Activated T-helper 9 cell treated with anti-CD3 and anti-CD28 coated beads, Interleukin-2, amount 50 U/mL, for 16 hours (primary cell): ENCODE measurements at places on chromosomes 1 and 21.

- DNase-seq, result no peak
Observed at GRCh38 chr1:32180186-32181060, 948 bp downstream of the TXLNA start.

- no peak for DNase-seq
Observed at GRCh38 chr1:2777424-2778219, 23.9 kb downstream of the TTC34 start.

GRCh38 chr1:22026924-22027289 is 25.4 kb downstream of the CELA3A start:
- no peak for DNase-seq

DNA sequence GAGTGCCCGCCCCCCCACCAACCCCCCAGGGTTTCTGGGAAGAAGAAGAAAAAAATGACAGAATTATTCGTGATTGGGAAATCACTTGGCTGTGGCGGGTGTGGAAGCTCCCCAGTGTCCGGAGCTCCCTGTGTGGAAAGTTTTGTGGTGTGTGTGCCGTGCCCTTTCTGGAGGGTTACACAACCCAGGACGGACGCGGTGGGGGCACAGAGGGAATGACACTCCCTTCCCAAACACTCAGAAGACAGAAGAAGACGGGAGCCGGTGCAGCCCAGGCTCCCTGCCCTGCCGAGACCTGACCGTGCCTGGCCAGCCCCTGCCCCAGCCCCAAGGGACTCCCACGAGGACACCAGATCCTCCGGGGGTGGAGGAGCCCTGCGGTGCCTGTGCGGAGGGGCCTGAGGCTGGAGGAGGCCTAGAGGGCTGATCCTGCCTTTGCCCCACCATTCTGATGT is 33.0 kb upstream of the ADARB1 start:
- DNase-seq, result no peak

DNA sequence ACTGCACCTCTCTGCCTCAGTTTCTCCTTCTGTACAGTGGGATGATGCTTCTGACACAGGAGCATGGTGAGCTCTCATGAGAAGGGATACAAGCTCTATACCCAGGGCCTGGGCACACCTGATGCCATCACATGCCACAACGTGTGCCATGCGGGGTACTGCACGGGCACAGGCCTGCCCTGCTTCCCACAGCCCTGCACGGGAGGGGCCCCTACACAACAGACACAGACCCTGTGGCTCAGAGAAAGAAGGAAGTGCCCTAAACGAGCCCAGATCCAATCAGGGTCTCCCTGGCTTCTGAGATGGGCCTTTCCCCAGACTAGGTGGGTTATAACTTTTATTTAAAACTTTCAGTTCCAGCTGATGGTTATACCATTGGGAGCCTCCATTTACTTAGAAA is 24.6 kb downstream of the C2CD2 start:
- no peak for DNase-seq

GRCh38 chr1:154304664-154305337 is 16.1 kb upstream of the AQP10 start:
- no peak for DNase-seq

DNA sequence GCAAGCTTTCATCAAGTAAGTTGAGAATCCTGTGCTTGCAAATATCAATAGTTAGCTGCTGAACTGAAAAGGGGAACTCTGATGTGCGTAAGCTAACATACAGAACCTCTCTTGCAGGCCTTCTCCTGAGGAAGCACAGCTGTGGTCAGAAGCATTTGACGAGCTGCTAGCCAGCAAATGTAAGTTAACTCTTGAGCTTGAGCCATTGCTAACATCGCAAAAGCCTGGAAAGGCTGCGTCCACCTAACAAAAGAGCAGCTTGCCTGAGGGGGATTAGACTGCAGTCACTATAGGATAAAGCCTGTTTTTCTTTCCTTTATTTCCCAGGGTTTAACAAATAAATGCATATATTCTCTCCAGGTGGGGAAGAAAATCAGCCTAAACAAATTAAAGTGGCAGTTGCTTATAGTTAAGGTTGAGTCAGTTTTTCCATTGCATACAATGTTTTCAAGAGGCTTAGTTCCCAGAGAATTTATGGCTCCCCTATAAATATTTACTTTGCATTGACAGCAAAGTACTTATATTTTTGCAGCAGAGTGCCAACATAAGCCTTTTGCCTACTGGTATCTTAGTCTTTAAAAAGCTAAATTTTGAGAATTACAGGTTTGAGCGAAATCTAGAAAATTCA is 1.5 kb downstream of the RGS2 start:
- DNase-seq, result no peak

DNA sequence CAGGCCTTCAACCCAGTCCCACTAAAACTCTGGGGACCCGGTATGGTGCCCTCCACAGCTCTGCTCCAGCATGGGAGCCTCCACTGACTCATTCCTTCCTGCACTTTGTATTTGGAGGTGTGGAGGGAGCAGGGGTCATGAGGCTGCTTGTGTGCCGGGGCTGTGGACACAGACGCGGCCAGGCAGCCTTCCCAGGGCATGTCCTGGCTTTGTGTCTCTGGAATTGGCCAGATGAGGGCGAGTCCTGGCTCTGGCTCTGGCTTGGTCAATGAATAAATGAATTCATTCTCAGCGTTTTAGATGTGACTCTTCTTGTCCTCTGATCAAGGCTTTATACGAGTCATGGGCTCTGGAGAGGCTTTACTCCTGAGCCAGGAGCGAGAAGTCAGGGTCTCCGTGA is 19.1 kb downstream of the AJAP1 start:
- no peak for DNase-seq

DNA sequence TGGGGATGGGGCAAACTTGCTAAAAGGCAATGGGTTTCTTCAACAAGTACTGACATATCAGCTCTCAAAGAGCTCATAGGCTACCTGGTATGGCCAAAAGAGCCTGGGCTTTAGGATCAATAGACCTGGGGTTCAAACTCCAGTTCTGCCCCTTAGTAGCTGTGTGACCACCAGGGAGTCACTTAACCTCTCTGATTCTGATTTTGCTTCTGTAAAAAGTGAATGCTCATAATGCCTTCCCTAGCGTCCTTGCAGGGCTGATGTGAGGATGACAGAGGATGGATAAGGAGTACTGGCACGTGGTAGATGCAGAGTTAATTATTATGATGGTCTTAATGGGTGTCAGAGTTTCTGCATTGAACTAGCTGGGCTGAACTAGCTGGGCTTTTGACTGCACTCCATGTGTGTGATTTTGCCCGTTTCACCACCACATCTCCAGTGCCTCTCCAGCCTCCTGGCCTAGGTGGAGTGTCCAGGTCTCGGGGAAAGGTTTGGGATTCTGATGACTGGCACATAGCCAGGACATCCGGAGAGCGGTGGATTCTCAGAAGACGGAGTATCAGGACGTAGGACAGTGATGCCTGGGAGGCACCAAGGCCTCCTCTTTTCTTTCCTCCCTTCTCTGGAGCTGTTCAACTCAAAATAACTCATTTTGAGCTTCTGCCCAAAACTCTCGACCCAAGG is 15.2 kb downstream of the DISP3 start:
- DNase-seq, result no peak

- no peak for DNase-seq
Observed at GRCh38 chr21:44379515-44379848, 26.1 kb downstream of the TRPM2 start.

GRCh38 chr1:245770156-245770555 is 615.4 kb downstream of the KIF26B start:
- DNase-seq, result no peak

DNA sequence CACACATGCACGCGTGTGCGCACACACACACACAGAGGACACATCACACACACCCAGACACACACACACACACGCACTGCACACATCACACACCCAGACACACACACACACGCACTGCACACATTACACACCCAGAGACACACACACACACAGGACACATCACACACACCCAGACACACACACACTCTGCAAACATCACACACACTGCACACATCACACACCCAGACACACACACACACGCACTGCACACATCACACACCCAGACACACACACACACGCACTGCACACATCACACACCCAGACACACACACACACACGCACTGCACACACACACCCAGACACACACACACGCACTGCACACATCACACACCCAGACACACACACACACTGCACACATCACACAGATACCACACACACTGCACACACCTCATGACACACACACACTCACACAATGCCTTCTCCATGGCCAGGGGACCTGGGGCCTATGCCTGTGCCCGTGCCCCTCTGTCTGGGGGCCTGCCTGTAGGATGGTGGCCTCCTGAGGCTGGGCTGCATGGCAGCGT is 24.4 kb downstream of the CRYAA start:
- DNase-seq, result no peak

DNA sequence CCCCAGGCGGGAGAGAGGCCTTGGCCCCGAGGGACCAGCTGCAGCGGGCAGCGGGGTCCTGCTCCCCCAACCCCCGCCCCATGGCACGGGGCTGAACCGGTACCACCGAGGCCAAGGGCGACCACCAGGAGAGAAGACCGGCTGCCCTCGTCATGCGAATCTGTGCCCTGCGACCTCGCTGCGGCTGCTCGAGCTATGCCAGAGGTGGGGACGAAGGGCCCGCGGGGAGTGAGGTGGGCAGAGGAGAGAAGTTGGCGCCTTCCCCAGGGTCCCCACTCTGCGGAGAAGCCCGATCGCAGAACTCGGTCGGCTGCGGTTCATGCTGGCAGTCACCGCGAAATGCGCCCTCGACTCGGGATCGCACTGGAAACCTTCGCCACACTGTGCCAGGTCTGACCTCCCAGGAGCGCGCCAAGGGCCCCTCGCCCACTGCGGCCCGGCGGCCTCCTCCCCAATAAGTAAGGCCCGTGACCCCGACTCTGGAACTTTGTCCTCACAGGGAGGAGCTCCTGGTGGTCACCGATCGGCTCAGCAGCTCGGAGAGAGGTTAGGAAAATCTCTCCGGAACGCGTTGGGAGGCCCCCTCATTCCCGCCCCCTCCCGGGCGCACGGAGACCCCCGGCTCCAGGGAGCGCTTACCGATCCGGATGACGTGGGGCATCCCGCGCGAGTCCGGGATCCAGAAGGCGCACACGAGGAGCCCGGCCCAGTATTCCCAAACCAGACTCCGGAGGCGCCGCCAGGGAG is 787 bp downstream of the GRIK3 start:
- DNase-seq, result no peak

- DNase-seq, result no peak
Observed at GRCh38 chr1:23102289-23102688, 66.4 kb downstream of the LUZP1 start.

DNA sequence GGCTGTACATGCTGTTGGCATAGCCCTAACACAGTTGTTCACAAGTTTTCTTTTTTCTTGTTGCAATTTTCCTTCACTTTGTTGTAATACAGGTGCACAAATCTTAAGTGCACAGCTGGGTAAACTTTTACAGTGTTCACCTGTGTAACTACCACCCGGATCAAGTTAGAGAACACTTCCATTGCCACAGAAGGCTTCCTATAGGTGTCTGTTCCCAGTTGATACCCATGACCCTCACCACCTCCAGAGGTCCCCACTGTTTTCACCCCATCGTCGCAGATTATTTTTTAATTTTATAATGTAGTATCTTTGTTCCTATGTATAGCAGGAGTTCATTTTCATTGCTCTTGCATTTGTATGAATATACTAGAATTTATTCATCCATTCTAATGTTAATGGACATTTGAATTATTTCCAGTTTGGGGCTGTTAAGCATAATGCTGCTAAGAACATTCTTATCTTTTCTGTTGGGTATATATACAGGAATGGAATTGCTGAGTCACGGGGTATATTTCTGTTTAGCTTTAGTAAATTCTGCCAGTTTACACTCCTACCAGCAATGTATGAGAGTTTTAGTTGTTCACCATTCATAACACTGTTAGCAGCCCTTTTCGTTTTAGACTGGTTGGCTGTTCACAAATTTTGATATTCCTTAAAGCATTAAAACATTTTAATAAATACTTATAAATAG is 16.4 kb downstream of the SPRTN start:
- DNase-seq, result no peak

DNA sequence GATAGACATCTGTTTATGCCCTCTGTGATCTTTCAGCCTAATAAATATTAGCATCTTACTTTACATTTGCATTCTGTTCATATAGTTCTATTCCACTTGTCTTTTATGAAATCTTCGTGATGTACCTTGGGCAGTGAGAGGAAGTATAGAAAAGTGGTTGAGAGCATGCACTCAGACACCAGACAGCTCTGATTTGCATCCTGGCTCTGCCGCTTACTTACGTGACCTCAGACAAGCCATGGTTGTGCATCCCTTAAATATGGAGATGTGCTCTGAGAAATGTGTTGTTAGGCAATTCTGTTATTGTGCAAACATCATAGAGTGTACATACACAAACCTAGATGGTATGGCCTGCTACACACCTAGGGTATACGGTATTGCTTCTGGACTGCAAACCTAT is 22.9 kb downstream of the OVGP1 start:
- no peak for DNase-seq

- no peak for DNase-seq
Observed at GRCh38 chr1:39954324-39954869, 548 bp upstream of the MFSD2A start.

DNA sequence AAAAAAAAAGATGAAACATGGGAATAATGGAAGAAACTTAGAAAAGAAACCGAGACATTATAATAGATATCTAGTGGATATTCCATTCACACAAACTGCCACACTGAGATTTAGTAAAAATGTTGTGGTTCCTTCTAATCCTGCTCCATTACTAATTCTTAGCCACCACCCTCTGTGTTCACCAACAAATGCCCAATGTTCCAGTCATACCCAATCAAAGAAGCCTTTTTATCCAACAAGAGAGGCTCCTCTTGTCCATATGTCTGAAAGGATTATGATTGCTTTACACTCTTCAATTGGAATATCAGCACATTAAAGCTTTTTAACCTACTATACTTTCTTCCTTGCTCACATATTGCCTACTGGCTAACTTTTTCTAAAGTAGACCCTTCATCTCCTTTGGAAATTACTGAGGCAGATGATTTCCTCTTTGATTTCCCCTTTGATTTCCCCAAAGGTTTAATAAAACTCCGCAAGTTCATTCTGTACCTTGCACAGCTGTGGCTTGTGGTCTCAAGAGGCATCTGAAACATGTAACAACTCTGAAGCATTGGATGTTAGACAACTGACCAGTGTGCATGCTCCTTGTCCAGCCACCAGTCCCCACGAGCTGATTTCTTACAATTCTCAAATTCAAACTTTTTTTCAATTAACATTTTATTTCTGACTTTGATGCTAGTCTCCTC is 305.6 kb upstream of the LYPLAL1 start:
- no peak for DNase-seq

- no peak for DNase-seq
Observed at GRCh38 chr21:41369920-41370839, 8.4 kb downstream of the MX2 start.

GRCh38 chr1:15932612-15933011 is 43.3 kb downstream of the ZBTB17 start:
- no peak for DNase-seq

DNA sequence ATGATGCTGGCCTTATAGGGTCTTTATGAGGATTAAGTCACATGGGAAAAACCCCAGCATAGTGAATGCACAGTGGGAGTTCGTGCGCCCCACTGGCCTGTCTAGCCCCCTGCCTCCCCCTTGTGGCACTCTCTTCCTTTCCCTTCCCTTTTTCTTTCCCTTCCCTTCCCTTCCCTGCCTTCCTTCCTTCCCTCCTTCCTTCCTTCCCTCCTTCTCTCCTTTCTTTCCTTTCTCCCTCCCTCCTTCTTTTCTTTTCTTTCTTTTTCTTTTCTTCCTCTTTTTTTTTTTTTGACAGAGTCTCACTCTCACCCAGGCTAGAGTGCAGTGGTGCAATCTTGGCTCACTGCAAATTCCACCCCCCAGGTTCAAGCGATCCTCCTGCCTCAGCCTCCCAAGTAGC is 38.6 kb downstream of the HTR6 start:
- DNase-seq, result no peak
